CD4-positive, alpha-beta T cell treated with Interleukin-17A for 1 hour (primary cell): ENCODE measurements at places on chromosomes 1 and 21.

DNA sequence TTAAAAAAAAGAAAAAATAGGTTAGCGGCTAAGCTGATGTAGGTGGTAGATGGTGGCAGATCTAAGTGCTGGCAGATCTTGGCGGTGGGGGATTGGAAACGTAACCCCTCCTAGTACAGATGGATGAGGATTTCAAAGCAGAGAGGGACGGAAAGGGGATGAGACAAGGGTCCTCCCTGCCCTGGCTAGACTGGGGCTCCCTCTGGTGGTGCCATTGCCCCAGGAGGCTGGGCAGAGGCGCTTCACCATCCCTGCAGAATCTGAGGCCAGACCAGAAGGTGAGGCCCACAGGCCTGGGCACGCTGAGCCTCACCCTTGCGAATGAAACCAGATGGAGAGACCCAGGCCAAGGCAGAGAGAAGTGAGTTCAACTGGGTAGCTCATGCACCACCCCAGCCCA is 7.0 kb upstream of the PLEKHA6 start:
- no peak for DNase-seq

- DNase-seq, result no peak
Measured at GRCh38 chr1:87778896-87779295, 450.2 kb downstream of the LMO4 start.

- no peak for DNase-seq
Measured at GRCh38 chr1:208868554-208868953, 624.4 kb upstream of the PLXNA2 start.

DNA sequence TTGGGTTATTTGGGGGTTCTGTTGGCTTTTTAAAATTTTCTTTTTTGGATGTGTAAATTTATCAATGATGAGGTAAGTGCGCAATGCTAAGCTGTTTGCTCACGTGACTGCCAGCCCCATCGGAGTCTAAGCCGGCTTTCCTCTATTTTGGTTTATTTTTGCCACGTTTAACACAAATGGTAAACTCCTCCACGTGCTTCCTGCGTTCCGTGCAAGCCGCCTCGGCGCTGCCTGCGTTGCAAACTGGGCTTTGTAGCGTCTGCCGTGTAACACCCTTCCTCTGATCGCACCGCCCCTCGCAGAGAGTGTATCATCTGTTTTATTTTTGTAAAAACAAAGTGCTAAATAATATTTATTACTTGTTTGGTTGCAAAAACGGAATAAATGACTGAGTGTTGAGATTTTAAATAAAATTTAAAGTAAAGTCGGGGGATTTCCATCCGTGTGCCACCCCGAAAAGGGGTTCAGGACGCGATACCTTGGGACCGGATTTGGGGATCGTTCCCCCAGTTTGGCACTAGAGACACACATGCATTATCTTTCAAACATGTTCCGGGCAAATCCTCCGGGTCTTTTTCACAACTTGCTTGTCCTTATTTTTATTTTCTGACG is 3.1 kb downstream of the OLIG2 start:
- no peak for DNase-seq

GRCh38 chr1:208757846-208758245 is 513.7 kb upstream of the PLXNA2 start:
- no peak for DNase-seq

GRCh38 chr1:186491336-186491735 is 30.4 kb upstream of the PDC start:
- no peak for DNase-seq

DNA sequence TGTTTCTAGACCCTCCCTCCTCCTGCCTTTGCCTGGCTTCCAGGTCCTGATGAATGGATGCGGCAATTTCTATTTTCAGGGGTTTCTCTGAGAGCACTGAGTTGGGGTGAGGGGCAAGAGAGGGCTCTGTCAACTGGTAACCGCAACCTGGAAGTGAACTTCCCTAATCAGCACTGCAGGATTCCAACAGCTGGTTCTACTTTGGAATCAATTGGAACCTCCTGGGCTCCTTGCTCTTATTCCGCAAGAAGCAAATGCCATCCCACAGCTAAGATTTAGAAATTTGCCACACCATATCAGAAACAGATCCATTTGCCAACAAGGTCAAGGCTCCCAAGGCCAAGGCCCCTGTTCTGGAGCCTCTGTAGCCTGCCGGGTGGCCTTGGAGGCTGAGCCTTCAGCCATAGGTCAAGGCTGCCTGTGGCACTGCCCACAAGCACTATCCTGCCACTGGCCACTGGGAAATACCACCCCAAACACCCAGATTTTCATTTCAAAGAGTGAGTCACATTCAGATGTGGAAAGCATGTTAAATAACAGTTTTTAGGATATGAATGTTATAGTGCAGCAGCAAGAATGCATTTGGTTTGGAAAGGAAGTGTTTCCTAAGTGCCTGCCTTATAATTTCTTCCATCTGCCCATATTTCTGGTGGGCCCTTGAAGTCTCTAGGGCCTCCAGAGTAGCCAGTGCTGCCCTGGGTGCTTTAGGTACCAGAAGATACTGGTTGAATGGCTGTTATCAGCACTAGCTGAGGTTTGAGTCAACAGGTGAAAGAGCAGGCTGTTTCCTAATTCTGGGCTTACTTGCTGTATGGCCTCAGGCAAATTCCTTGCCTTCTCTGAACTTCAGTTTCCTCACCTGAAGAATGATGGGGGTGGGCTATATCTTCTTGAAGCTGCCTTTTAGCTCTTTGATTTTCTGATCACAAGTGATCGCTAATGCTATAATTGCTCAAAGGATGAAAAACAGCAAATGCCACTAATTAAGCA is 56.3 kb upstream of the JUN start:
- no peak for DNase-seq
